ENCODE measurements at places on chromosomes 13 and 19.

DNA sequence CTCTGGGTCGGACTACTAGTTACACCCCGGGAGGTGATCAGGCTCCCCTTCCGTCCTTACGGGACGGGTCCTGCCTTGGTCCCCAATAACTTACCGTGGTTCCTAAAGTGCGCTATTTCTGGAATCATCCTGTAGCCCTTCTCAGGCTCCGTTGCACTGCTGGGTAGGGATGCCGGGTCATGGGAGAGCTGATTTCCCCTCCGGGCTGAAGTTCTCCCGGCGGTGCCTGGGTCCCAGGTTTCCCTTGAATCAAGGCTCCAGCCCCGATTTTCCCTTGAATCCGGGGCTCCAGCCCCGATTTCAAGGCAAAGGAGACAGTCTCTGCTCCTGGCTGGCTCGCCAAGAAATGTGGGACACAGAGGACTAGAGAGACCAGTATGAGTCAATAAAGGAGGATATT lies 43.4 kb downstream of the ZNF493 start:
- no peak for DNase-seq

GRCh38 chr19:17553256-17553655 lies 2.2 kb upstream of the COLGALT1 start:
- DNase-seq = peak; percentile 89

GRCh38 chr19:29714953-29715700 lies at the start of gene C19orf12:
C19orf12 (minus strand) TSS chr19:29715261; CDS start chr19:29708413, 6,848 bp downstream.
- DNase-seq = no peak

GRCh38 chr13:107883561-107884175 lies 331.7 kb downstream of the LIG4 start:
- DNase-seq = no peak

GRCh38 chr19:19304186-19304965 lies 15.9 kb downstream of the SUGP1 start:
- DNase-seq = no peak

GRCh38 chr13:112839356-112840105 lies 129.5 kb upstream of the MCF2L start:
- DNase-seq = no peak

GRCh38 chr19:55068950-55069864 lies 6.3 kb upstream of the RDH13 start:
- DNase-seq = no peak

DNA sequence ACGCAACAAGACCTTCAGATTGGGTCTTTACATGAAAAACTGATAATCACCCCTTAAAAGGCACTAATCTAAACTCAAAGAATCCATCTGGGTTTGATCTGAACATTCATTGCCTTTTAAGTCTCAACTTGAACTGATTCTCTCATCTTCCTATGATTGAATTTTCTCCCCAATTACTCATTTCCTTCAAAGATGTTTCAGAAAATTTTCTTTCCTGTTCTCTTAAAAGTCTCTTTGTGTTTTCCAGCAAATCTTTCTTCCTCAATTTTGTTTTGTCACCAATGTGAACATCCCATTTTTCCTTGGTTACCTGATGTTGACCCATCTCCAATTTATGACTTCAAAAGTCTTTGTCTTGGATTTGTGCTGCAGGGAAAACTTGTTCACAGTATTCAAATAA lies 234.3 kb downstream of the DACH1 start:
- DNase-seq = no peak

DNA sequence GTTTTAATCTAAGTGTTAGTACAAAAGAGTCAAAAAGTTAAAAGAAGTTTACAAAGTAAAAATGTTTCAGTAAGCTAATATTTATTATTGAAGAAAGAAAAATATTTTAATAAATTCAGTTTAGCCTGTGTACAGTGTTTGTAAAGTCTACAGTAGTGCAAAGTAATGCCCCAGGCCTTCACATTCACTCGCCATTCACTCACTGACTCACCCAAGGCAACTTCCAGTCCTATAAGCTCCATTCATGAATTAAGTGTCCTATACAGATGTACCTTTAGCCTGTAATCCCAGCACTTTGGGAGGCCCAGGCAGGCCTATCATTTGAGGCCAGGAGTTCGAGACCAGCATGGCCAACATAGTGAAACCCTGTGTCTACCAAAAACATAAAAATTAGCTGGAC lies 24.1 kb upstream of the AKAP11 start:
- no peak for DNase-seq

GRCh38 chr13:113049521-113049941 lies 56.1 kb upstream of the F7 start:
- DNase-seq = no peak

GRCh38 chr13:113848431-113849260 lies 15.2 kb downstream of the GAS6 start:
- DNase-seq = no peak

DNA sequence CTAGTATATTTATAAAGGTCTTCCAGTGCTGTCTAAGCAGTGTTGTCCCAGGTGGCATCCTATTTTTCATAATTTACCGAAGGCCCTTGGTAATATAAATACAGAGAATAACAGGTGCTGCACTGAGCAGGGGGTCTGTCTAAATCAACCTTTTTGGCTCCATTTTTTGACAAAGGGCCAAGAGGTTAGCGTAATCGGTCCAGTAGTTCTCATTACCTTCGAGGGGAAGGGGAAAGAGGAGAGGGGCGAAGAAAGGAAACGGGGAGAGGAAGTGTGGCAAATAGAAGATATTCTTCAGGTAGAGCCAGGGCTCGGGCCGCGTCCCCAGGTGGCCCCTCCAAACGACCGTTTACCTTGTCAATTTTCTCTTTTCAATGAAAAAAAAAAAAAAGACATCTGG lies 749 bp upstream of the PAN3 start:
- DNase-seq = no peak

GRCh38 chr13:110217811-110218210 lies 89.1 kb downstream of the COL4A1 start:
- no peak for DNase-seq

- peak; percentile 14 for DNase-seq
Measured at GRCh38 chr19:16001481-16002312, 52.9 kb downstream of the OR10H4 start.

DNA sequence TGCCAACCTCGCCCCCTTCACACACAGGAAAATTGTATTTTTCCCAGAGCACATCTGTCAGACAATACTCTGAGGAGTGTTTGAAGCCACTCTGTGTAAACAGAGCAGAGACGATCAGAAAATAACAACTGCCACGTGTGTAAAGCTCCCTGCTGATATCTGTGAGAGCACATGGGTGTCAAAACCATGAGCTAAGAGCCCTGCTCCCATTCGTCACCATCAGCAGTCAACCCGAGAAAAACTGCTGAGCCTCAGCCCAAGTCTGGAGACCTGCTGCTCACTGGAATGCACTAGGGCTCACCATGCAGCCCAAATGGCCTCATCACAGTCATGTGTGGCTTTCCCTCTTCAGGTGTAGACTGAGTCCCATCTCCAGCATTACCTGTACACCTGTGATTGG lies 304.1 kb downstream of the FGF14 start:
- DNase-seq = no peak

- peak; percentile 73 for DNase-seq
Measured at GRCh38 chr19:3573858-3574637, 1.3 kb downstream of the HMG20B start.

DNA sequence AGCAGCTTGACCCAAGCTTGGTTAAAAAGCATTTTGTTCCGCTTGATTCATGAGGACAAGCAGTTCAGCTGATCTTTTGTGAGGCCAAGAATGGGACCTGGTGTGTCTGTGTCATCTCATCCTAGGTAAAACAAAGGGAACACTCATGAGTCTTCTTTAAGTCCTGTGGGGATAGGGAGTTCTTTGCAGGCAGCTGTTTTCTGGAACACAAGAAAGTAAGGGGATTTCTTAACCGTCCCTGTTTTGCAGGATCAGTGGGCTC lies 134.5 kb upstream of the TMTC4 start:
- no peak for DNase-seq

- peak; percentile 48 for DNase-seq
Measured at GRCh38 chr13:26914624-26915023, 154.0 kb upstream of the GPR12 start.

- DNase-seq = no peak
Measured at GRCh38 chr19:51687791-51688670, 5.1 kb upstream of the SPACA6 start.

DNA sequence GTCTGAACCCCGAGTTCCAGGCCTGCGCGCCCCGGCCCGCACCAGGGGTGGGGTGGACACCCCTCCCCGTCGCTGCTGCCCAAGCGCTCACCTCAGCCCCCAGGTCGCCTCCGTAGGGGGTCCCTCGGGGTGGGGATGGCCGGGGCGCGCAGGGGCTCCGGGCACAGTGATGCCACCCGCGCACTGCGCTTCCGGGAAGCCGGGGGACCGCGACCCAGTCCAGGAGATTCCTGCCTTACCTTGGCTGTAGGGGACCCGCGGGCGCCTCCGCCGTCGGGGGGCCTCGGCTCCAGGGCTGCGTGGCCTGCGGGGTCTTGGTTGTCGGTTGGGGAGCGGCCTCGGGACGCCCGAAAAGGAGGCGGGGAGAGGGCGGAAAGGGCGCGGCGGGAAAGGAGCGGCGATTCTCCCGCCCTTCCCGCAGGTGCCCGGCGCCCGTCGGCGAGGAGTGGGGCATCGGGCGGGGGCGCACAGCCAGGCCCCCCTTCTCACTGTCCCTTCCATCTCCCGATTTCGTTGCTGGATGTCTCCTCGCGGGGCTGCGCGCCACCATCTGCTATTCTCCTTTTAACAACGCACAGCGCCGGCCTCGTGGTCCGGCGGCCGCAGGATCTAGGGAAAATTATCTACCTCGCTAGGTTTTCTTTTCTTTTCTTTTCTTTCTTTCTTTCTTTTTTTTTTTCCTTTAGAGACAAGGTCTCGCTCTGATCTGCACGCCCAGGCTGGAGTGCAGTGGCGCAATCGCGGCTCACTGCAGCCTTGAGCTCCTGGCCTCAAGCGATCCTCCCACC lies at the start of gene KEAP1:
Gene KEAP1, minus strand, starts transcription at position 355 of the 788 bp plus-strand sequence. CDS start 3,323 bp downstream, outside the sequence.
- no peak for DNase-seq

DNA sequence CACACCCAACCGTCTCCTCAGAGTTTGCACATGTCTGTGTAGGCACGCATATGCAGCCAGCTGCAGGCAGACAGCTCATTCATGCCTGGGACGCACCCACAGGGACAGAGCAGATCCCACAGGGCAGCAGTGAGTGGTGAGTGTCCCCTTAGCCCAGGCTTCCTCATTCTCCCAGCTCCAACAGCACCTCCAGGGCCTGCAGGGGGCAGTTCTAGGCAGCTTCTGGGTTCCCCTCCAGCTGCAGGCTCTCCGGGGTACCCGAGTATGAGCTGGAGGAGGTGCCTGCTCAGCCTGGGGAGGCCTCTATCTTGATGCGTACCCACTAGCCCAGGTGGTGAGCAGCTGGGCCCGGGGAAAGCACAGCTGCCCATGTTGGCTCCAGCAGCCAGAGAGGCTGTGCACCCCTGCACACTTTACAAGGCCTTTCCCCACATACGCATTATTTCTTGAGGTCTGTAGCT lies 1.3 kb upstream of the SHANK1 start:
- DNase-seq = peak; percentile 63

- DNase-seq = no peak
Measured at GRCh38 chr19:30557927-30558557, 185.9 kb downstream of the ZNF536 start.

- no peak for DNase-seq
Measured at GRCh38 chr13:42681326-42682100, 99.9 kb upstream of the FAM216B start.

DNA sequence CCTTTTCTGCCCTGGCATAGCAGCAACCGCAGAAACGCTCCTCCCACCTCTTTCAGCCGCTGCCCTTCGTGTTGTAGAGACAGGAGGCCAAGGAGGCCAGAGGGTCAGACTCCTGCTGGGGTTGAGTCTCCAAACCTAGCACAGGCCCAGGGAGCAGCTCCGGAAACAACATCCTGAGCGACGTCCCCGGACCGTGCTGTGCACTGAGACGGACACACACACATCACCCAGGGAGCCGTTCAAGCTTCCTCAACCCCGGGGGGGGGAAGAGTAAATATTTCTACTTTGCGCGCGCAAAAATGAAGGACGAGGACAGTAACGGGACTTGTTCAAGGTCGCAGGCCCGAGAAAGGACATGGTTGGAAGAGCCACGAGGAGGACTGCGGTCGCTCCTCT lies 657 bp downstream of the ZNF550 start:
- no peak for DNase-seq

GRCh38 chr19:49913720-49914119 lies 15.3 kb upstream of the ATF5 start:
- no peak for DNase-seq

GRCh38 chr13:23822252-23822824 lies 66.9 kb downstream of the MIPEP start:
- no peak for DNase-seq

DNA sequence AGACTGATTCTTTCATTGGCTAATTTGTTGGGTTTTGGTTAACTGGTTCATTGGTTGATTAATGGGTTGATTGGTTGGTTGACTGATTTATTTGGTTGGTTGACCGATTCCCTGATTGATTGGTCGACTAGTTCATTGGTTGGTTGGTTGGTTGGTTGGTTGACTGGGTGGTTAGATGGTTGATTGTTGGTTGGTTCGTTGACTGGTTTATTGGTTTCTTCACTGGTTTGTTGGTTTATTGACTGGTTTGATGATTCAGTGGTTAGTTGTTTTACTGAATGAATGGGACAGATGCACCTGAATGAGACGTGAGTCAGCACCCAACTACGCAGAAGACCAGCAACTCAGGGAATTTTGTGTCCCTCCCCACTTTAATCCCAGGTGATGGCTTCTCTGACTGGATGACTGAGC lies 2.7 kb upstream of the NUP62 start:
- no peak for DNase-seq

DNA sequence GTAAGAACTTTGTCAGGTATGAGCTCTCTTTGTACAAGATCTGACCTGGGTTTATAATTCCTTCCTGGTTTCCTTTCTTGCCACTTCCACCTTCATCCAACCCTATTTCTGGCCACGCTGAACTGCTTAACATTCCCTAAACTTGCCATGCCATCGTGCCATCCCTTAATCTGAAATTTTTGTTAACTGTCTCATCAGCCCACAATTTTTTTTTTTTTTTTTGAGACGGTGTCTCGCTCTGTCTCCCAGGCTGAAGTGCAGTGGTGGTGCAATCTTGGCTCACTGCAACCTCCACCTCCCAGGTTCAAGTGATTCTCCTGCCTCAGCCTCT lies 144.6 kb downstream of the GGACT start:
- DNase-seq = no peak

DNA sequence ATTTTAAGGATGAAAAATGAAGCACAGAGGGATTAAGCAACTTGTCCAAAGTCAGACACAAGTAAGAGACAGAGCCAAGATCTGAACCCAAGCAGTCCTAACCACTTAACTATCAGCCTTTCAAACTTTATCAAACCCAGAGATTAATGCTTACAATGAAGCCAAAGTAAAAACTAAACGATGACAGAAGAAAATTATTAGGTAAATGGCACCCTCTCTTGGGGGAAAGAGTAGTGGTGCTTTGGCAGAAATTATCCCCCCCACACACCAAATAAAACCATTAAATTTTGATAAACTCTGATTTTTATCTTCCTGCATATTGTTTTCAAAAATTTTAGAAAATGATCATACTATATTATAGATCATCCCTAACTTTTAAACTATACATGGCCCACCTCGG lies 329.2 kb downstream of the SLC7A1 start:
- no peak for DNase-seq

Data from HFF-Myc (cell line).